SHP77 (cell line): ENCODE measurements at places on chromosomes 16 and 17.
A peak's percentile ranks its signal among the peaks of the same experiment; 100 is the strongest.

- DNase-seq = peak; percentile 73
These were observed 107.7 kb upstream of the GPR139 start for GRCh38 chr16:20181416-20181815.

- no peak for DNase-seq
These were observed 36.0 kb upstream of the EMP2 start for GRCh38 chr16:10616419-10616755.

- DNase-seq = no peak
These were observed 33.1 kb downstream of the PLD6 start for GRCh38 chr17:17172990-17173389.

- DNase-seq = no peak
These were observed 4.4 kb upstream of the OR1F1 start for GRCh38 chr16:3183445-3184139.

DNA sequence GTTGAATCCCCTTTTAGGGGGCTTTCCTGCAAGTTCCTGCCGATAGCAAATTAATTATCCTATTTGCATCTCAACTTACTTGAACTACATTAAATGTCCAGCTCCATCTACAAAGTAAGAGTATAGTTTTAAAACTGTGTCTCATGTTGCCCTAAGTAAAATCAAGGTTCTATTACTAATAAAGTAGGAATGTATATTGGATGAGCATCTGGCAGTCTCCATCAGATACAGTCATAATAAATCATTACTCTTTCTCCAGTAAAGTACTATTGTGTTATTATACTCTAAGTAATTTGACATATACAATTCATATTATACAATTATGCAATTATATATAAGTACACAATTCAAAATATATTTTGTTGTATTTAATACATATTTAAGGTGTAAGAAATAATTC lies 249.3 kb downstream of the CEP112 start:
- no peak for DNase-seq

GRCh38 chr17:21678393-21679081 lies 13.8 kb upstream of the KCNJ18 start:
- no peak for DNase-seq

DNA sequence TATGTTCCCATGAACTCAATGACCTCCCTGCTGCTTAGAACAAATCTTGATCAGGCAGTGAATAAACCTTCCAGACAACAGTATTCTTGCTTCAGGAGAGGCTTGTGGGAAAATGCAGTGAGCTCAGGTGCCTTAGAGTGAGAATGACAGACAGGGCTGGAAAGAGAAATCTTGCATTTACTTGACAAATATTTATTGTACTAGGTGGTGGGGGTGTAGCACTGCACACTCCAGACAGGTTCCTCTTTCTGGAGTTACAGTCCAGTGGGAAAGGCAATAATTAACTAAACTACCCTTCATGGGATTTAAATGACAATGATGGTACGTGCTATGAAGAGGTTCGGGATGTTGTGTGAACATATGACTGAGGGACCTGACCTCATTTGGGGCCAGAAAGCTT lies 182.9 kb downstream of the SHISA9 start:
- no peak for DNase-seq

DNA sequence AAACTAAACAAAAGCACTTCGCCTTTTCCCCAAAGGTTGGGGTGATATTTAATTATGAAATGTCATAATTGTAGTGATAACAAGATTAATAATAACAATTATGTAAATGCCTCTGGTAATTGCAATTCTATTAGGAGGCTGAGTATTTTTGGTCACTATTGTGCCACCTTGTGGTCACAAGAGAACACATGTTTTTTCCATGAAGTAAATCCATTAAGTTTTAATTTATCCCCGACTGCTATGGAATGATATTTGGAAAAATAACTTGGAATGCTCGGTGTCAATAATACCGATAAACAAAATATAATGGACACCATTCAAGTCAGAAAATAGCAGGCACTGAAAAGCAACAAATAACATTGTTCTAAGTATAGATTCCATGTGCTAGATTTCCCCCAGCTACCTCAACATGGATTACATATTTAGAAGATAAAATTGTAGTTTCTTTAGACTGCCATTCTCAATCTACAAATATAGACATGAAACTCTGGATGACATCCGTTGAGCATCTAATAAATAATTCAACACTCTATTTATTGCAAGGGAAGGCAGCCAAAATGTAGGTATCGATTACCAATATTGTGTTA lies 25.0 kb upstream of the KCNJ2 start:
- no peak for DNase-seq

GRCh38 chr17:82153745-82154375 lies 55.8 kb upstream of the FASN start:
- peak; percentile 81 for DNase-seq

DNA sequence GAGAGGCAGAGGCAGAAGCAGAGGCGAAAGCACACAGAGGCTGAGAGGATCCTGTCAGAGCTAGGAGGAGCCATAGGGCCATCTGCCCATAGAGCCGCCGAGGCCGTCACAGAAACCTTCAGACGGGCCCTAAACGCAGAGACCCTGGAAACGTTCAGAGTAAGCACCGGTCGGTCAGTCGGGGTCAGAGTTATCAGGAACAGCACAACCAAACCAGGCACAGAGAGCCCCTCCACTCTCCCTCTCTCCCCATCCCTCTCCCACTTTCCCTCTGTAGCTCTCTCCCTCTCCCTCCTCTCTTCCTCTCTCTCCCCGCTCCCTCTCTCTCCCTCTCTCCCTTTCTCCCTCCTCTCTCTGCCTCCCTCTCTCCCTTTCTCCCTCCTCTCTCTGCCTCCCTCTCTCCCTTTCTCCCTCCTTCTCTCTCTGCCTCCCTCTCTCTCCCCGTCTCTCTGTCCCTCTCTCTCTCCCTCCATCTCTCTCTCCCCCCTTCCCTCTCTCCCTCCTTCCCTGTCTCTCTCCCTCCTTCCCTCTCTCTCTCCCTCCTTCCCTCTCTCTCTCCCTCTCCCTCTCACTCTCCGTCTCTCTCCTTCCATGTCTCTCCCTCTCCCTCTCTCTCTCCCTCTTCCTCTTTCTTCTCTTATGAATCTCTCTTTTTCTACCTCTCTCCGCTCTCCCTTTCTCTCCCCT lies 138.9 kb downstream of the C16orf95 start:
- no peak for DNase-seq

DNA sequence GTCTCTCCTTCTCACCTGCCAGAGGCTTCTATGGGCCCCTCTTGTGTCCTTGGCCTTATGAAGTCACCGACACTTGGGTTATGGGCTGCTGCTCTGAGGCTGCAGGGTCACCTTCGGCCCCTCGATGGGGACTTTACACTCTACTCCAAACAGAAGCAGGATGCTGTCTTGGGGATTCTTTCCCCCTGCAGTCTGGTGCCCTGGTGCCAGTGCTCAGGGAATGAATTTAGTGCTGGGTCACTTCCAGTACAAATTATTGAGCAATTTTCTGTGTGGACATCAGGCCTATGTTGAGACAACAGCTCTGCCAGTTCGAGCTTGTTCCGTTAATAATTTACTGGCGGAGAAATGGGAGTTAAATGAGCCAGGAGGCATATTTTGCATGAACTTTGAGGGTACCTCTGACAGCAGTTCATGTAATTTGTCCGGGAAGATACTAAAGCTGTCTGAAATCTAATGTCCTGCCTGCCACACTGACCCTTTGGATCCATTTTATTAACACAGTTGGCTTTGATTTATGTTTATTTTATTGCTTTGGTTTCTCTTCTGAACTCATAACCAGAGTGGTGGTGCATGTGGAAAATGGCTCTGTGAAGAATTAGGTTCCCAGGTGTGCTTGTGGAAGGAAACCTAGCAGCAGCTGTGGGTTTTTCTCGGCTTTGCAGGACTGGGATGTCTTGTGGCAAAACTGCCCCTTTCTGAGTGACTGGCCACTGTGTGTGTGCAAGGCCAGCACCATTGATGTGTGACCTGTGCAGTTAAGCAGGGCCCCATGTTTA lies 34.1 kb upstream of the DHX8 start:
- no peak for DNase-seq

DNA sequence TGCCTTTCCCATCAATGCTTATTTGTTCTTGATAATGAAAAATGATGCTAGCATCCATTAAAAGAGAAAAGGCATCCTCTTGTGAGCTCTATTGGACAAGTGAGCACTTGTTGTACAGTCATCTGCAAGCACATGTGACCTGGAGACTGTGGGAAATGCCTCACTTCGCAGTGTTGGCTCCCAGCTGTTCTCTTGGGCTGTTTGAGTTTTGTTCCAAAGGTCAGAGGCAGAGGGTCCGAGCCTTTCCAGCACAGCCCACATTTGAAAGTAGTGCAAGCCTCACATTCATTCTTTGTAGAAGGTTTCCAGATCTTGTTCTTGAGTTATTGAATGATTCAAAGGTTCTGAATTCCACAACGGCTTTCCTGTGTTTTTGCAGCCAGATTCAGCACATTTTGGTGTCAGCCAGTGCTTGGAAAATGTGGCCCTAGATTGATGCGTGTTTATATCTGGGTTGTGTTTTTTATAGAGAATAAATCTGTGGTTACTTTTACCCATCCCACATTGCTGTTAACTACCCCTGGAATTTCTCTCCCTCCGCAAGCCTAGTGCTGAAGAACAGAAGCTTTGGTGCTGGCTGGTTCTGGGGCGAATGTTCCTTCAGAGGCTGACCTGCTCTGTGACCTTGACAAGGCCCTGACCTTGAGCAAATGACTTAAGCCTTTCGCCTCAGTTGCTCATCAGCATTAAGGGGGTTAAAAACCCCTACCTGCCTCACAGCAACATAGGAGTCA lies 49.8 kb downstream of the CDH1 start:
- DNase-seq = peak; percentile 6

- no peak for DNase-seq
These were observed 611 bp downstream of the BANP start for GRCh38 chr16:87951552-87952538.

DNA sequence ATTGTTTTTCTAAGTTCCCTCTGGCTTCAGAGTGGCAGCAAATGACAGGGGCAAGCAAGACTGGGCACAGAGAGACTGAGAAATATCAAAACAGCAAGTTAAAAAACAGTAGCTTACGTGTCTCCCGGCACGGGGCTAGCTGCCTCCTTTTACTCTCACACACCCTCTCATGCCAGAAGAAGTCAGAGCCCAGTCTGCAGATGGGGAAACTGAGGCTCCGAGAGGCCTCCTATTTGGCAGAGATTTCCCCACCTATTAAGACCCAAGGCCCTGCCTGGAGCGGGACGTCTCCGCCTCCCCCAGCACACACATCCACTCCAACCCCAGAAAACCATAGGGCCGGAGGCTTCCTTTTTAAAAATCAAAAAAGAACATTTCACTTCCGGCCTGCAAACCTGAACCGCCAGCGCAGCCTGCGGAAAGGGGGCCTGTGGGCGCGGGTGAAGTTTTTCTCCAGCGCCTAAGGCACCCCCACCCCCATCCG lies 832 bp downstream of the CARHSP1 start:
- no peak for DNase-seq

DNA sequence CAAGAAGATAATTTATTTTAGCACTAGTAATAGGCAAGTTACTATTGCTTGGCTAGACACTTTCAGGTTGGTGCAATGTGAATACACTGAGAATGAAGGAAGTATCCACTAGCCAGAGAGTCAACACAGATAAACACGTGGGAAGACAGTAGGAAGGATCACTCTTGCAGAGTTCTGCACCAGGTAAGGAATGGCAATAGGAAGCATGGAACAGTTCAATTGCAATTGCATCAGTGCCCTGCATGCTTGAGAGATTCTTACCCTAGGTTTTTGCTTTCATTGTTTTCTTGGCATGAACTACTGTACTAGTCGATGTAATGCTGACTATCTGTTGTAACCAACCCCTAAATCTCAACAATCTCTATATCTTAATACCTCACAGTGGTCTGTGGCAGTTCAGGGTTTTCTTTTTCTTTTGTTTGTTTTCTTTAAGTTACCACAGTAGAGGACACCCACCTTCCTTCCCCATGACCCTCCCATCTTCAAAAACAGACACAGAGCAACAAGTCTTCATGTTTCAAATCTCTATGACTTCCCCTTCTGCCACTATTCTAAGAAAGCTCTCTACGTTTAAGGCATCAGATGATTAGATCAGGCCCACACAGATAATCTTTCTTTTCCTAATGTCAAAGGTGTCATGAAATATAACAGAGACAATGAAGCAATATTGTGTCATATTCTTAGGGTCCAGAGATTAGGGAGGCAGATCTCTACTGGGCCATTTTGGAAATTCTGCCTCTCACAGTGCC lies 18.1 kb upstream of the ABCA8 start:
- no peak for DNase-seq

- no peak for DNase-seq
These were observed 19.3 kb downstream of the CARHSP1 start for GRCh38 chr16:8849411-8850011.

DNA sequence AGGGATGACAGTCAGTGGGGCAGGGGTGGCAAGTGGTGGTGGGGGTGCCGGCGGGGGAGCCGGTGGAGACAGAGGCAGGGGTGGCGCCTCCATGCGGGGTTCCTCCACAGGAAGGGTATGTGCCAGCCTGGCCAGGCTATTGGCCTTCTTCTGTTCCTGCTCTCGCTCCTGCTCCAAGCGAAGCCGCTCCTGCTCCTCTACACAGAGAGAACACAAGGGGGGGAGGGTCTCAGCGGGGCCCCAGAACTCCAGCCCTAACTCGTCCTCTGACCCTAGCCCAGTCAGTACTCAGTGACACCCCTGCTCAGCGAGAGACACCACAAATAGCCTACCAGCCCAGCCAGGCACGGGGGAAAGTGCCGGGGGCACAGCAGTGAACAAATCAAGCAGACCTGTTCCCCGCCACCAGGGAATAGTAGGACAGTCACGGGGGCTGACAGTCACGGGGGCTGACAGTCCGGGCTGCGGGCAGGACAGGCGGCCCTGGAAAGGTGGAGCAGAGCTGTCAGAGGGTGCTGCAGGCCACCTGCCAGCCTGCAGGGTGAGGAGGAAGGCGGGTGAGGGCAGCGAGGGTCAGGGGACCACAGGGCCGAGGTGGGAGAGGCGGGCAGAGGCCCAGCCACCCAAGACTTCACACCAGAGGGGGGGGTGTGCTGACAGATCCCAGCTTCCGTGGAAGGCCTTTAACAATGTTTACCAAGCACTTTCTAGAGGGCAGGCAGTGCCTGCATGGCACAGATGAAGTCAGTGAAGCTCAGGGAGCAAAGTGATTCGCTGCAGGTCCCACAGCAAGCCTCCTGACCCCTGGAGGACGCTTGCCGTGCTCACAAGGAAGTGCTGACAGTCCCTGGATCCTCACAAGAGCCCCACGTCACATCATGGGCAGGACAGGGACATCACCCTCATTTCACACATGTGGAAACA lies 5.3 kb downstream of the MNT start:
- peak; percentile 15 for DNase-seq

DNA sequence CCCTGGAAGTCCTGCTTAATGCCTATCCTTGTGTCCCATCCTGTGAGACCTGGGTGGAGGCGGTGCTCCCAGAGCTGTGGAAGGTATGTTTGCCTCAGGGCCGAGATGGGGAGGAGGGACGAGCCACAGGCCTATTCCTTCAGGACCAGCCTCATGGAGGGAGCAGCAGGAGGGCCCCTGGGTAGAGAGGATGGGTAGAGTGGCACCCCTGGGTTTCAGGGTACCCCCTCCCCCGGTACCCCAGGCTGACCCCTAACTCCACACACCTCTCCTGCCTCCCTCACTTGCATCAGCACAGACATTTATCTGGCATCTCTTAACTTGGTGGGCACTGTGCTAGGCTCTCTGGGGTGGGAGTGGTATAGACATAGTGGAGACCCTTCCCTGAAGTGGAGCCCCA lies 7.1 kb downstream of the ASB16 start:
- no peak for DNase-seq

GRCh38 chr17:43644081-43644480 lies 17.6 kb downstream of the MEOX1 start:
- no peak for DNase-seq
